ENCODE measurements at places on chromosomes 2 and 18.

GRCh38 chr2:119691651-119692245 is 12.7 kb downstream of the TMEM177 start:
- DNase-seq, result no peak

DNA sequence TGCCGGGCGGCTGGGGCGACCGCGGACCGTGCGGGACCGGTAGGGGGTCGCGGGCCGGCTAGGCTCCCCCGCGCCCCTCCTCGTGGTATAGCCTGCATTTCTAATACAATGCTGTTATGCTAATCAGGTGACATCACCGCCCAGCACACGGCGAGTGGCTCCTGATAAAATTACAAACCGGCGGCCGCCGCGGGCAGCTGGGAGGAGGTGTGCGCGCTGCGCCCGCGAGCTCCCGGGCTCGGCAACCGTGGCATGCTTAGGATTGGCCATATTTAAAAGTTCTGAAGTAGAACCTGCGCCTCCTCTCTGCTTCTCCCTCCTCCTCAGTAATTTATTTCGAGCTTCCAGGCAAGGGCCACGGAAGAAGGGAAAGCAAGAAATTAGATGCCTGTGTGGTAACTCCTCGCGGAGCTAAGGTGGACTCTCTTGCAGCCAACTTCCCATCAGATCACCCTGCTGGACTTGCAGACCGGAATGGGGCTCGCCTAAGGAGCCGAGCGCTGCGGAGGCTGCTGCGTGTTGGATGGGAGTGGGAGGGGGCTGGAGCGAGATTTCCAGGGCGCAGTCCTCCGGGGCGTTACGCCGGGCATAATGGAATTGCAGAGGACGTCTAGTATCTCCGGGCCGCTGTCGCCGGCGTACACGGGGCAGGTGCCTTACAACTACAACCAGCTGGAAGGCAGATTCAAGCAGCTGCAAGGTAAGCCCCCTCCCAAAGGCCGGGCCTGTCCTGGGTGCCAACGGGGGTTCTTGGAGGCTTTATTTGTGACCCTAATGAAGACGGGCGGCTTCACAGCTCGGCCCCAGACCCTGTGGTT is 102.3 kb downstream of the SPTBN1 start:
- peak; percentile 71 for DNase-seq

GRCh38 chr2:107633580-107634147 is 193.0 kb upstream of the RGPD4 start:
- no peak for DNase-seq

DNA sequence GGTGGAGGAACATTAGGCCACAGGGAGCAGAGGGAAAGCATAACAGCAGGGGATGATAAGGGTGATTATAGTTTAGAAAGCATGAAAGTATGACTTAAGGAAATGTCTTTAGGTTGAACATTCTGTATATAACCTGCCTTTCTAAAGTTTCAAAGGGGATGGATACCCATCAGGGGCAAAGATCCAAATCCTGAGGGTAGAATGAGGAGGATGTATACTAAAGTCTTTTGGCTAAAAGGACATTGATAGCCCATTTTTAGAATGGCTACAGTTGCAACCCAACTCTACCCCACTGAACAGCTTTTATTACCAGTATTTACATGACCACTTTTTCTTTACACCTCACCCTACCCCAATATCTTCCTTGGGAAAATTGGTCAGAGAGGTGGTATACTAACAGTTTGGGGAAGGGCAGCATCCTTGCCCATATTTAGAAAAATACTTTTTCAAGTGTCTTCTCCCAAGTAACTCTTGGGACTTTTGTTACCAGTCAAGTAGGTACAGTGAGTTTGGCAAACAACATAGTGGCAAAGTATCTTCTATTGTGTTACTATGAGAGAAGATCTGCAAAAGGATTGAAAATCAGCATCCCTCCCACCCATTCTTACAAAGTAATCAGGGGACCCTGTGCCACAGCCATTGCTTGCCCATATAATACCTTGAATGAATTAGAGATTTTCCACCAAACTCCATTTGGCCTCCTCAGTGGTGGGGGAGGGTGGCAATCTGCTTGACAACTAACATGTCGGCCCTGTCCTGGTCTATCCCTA is 8.3 kb downstream of the MAT2A start:
- DNase-seq, result no peak

DNA sequence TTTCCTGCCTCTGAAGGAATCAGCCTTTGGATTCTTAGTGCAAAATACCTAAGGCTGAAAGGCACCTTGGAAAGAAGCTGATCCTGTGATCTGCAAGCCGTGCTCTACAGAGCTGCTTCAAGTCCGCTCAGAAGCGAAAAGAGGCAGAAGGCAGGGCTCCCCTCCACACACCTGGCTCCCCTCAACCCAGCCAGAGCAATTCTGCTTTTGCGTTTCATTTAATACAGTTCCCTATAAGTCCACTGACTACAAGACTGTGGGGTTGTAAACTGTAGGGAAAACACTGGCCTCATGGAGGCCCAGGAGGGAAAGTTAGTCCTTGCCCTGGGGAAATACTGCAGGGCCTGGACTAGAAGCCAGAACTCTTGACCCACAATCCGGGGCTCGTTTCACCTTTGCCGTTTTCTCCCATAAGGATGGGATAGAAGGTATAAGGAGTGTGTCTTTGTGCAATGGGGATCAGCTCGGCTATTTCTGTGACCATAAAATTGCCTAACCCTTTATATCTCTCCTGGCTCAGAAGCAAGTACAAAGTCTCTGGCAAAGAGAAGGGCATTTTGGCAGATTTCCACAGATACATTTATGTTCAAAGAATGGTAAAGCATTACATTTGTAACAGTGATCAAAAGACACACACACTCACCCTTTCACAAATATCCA is 95.8 kb upstream of the TEX51 start:
- DNase-seq, result no peak

DNA sequence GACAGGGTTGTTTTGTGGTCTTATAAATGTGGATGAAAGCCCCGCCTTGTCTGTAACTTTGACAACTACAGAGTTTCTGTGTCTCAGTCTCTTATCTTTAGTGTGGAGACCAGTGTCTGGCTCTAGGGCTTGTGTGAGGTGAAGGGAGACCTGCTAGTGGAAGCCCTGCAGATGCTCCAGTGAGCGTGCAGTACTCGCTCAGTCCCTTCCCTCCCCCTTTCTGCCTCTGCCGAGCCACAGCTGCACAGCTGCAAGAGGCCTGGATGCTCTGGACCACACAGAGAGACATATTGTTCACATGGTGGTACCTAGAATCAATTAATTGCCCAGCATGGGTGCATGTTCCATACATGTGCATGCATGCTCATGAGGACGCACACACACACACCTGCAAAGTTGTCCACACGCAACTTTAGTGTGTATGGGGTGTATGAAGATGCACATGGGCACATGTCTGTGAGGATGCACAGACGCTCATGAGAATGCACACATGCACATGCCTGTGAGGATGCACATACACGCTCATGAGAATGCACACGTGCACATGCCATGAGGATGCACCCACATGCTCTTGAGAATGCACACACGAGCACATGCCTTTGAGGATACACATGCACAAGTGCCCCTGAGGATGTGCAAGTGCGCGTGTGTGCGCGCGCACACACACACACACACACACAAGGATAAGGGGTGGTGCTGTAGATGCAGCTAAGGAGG is 282.1 kb upstream of the HS6ST1 start:
- DNase-seq, result no peak

DNA sequence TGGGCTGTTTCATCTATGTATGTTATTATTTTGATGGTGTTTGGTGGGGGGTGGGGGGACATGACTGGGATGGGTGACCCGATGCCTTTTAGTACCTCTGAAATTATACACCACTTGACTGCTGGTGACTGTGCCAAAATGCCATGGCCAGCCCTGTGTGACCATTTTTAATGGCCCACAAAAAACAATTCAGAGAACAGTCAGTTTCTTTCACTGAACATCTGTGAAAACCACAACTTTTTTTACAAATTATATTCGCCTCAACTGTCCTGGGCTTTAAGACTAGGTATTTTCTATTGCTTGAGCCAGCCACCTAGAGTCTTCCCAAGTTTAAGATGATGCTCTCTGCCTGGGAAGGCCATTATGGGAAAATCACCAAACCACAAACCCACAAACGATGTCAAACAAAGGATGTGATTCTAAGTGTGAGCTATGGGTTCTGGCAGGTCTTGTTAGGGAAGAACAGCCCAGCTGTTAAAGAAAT is 33.9 kb downstream of the FN1 start:
- DNase-seq, result no peak

GRCh38 chr2:173165443-173166238 is 90.0 kb downstream of the MAP3K20 start:
- DNase-seq, result no peak

DNA sequence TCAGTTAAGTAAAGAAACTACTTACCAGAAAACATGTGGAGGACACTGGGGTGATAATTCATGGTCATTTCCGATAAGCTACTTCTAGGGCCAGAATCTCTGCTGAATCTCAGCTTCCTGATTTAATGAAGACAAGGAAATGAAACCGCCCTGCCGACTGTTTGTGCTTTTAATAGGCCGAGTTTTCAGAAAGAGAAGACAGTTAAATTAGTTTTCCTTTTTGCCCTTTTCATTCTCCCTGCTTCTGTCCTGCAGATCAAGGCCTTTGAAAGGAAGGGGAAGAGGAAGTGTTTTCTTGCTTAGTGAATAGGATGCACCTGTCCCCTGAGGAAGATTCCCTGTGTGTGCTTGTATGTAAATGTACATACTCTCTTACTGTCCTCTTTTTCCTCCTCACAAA is 126.6 kb downstream of the SH3RF3 start:
- no peak for DNase-seq

DNA sequence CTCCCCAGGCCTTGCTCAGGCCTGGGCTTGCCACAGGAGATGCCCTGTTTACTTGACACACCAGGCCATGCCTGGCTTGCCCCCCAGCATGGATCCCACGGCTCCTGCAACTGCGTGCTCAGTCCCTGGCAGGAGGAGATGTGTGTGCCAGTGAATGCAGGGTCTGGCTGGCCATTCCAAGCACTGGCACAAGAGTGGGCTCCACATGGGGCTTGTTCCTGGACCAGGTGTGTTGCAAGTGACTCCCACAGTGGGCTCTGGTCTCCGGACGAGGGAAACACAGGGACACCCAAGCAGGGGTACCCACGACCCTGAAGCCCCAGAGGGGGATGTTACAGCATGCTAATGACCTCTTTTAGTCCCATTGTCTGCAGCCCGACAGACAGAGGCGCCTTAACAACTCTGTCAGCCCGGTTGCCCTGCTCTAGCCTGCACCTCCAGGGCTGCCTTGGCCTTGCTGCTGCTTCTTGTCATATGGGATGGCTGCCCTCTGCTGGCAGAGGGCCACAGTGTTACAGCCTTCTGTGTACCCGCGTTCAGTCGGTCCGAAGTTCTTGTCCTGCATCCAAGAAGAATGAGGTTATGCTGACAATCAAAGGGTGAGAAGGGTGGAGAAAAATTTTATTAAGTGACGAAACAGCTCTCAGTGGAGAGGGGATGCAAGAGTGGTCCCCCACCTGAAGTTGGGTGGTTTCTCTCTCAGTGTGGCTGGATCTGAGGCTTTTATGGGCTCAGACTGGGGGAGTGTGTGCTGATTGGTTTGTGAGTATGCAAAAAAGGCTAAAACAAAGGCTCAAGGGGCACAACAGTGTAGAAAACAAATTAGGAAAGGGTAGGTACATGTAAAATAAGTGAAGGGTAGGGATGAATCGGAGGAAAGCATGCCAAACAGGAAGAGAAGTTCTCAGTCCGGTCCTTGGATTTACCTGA is 180.4 kb downstream of the MBD5 start:
- peak; percentile 11 for DNase-seq
